ENCODE measurements at places on chromosomes 7 and 10. TPM values are rescaled to one million over a fixed set of nuclear protein-coding genes. Genes with fewer than 3 reads are reported as not detected.

DNA sequence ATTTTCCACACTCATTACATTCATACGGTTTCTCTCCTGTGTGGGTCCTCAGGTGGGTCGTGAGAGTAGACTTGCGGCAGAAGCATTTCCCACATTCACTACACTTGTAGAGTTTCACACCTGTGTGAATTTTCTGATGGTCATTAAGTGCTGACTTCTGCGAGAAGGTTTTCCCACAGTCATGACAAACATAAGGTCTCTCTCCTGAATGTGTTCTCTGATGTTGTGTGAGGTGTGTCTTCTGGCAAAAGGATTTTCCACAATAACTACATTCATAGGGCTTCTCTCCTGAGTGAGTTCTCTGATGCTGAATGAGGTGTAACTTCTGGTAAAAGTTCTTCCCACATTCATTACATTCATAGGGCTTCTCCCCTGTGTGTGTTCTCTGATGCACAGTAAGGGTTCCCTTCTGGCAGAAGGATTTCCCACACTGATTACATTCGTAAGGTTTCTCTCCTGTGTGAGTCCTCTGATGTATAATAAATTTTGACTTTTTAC, 15.1 kb downstream of the ZNF12 start:
- H3K4me1 ChIP-seq: no peaks in the 10 kb centered on the region
- no peak overlapping the region for H3K4me3 ChIP-seq
- H3K27me3 ChIP-seq: no peaks in the 10 kb centered on the region
- H3K36me3 ChIP-seq: peaks cover 31% of the 10 kb centered on the region

Gene PIK3AP1
- 4.5 TPM for total RNA-seq

Gene MLXIPL
- total RNA-seq: not detected

Gene GIMAP4
- total RNA-seq: 72.0 TPM

DNA sequence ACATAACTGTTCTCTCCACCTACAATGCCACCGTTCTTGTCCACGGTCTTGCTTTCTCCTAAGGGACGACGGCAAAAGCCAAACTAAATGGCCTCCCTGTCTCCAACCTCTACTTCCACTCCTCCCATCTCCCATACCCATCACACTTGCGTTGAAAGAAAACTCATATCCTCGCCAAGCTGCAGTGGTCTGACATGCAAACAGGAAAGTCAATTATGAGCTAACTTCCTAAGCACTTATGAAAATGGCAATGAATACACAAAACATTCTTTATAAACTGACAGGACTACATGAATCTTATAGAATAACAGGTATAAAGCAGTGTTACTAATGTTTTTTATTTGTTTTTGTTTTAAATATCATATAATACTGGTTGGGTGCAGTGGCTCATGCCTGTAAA, 46.4 kb downstream of the TYW1B start:
- DNase-seq: no peak
- H3K27ac ChIP-seq: no peak overlapping the region
- no peak overlapping the region for H3K4me3 ChIP-seq

Gene GRID2IP
- 0.06 TPM for total RNA-seq

- H3K27me3 ChIP-seq: peaks cover 7% of the 10 kb centered on the region
- no peak overlapping the region for H3K27ac ChIP-seq
- no peaks in the 10 kb centered on the region for H3K4me1 ChIP-seq
- DNase-seq: no peak
Observed at GRCh38 chr10:10149899-10150298, 867.8 kb upstream of the CELF2 start.

DNA sequence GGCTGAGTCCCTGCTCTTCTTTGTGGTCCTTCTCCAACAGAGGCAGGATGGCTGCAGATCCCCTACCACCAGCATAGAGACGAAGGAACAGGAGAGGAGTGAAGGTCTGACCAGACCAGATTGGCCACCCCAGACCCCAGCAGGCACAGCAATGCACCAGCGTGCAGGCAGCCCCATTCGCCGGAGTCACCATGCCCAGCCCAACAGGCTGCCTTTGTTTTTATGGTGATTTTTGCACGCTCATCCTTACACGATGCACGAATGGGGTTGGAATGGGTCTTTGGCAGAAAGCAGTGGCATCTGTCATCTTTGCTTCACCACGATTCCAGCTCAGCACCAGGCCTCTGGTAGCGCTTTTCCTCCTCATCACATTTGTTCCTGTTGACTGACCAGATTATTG, 427.6 kb downstream of the INHBA start:
- H3K4me1 ChIP-seq: no peaks in the 10 kb centered on the region
- H3K4me3 ChIP-seq: no peak overlapping the region
- no peak for DNase-seq
- H3K27ac ChIP-seq: no peak overlapping the region
- no peaks in the 10 kb centered on the region for H3K27me3 ChIP-seq
- no peaks in the 10 kb centered on the region for H3K36me3 ChIP-seq

Gene GIMAP2
- 40.7 TPM for total RNA-seq

Gene ITPRID1
- not detected for total RNA-seq

DNA sequence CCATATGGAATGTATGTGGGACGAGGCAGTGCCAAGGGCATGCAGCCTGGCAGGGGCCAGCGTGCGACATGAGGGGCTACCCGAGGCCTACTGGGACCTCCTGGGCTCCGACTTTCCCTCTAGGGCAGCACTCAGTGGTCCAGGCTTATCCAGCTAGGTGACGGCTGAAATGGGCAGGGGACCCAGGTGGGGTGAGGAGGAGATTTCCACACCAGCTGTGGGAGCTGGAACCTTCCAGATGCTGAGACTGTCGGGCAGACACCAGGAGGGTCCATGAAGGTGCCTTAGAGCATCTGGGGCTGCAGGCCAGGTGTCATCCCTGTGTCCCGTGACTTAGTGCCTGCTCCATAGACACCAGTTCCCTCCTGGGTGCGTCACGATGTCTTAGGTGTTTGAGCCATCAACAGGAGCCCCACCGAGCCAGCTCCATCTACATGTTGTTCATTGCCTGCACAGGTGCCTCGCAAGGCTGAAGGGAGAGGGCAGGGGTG, 13.4 kb downstream of the ZNF316 start:
- no peaks in the 10 kb centered on the region for H3K27me3 ChIP-seq
- H3K4me3 ChIP-seq: no peak overlapping the region
- no peaks in the 10 kb centered on the region for H3K4me1 ChIP-seq
- no peak overlapping the region for H3K27ac ChIP-seq

Gene PAPOLB
- total RNA-seq: not detected

Gene SPDYE5
- not detected for total RNA-seq
